ENCODE measurements at places on chromosomes 12 and 14.
A peak's percentile ranks its signal among the peaks of the same experiment; 100 is the strongest.

GRCh38 chr12:114406984-114407841 is 1.3 kb upstream of the TBX5 start:
- no peak for DNase-seq

GRCh38 chr12:132956011-132956788 is at the start of gene ZNF605:
Gene ZNF605 (minus strand): TSS chr12:132956306. CDS start chr12:132945635, 10,671 bp downstream.
- DNase-seq: peak; percentile 10

DNA sequence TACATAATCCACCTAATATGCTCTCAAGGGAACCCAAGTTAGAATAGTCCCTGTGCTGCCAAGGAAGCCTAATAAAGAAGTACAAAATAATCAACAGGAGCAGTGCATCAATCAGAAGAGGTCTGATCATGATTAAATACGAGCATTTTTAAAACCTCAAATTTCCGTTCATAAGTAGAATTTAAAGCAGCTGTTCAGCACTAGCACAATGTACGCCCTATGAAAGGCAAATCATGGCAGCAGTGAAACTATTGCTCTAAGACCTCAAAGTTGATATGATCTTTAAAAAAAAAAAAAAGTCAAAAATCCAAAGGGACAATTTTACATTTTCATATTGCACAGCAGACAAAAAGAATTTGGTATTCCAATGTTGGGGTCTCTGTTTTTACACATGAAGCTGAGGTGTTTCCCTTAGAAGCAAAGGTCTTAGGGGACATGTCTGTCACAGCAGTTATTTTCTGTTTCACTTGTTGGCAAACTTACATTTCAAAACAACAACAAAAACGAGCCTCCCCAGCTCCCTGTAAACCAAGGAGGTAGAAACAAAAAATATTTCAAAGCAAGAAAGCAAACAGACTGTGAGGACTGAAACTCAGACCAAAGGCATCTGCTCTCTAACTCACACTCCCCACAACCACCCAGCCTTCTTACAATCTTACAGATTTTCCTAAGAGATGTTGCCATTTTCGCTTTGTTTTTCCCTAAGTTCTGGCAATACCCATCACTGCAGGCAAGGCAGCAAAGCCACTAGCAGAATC is 28.2 kb downstream of the SOX5 start:
- DNase-seq: no peak

- no peak for DNase-seq
Measured at GRCh38 chr14:80713076-80713850, 228.3 kb downstream of the CEP128 start.

- no peak for DNase-seq
Measured at GRCh38 chr12:106953352-106954250, 2.1 kb upstream of the TMEM263 start.

GRCh38 chr12:46160101-46160980 is 108.5 kb downstream of the SLC38A1 start:
- no peak for DNase-seq

DNA sequence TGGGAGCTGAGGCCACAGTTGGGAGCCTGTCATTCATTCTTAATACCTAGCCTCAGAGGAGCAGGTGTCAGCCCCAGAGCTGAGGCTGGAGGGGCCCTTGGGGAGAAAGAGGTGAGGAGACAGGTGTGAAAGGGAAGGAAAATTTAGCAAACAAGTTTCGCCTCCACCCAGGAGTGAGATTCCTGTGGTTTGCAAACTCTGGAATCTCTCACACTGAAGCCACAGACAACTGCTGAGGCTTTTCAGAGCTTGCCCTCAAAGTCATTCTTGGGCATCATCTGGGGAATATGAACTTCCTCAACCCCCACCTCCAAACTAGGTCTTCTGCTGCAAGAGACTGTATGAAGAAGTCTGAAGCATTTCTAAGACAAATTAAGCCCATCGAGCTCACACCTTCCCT is 589.5 kb upstream of the TBX3 start:
- no peak for DNase-seq

GRCh38 chr14:22955702-22956569 is 954 bp downstream of the HAUS4 start:
- DNase-seq: no peak

GRCh38 chr12:65653946-65654629 is 170.2 kb upstream of the HMGA2 start:
- DNase-seq: no peak

DNA sequence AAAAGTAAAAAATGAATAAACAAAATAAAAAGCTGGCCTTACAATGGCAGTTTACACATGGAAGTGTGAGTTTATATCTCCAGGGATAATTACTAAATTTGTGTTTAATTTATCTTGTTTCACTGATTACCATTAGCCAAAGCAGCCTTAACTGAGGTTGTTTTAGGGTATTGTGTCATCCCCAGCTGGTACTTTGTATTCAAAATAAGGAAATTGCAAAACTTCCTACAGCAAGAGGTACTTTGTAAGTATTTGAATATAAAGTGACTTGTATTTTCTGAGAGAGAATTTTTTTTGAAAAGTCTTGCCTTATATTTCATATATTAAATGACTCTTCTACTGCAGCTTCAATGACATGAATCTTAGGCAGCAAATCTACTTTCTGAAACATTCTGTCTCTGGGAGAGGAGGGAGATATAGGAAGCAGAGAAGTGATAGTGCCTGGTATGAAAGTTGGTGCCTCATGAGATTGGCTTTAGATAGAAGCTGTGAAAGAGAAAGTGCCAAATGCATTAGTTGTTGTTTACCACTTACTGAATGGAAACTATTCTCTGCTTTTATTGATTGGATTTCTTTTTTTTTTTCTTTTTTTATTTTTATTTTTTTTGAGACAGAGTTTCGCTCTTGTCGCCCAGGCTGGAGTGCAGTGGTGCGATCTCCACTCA is 6.7 kb downstream of the FNTB start:
- no peak for DNase-seq

DNA sequence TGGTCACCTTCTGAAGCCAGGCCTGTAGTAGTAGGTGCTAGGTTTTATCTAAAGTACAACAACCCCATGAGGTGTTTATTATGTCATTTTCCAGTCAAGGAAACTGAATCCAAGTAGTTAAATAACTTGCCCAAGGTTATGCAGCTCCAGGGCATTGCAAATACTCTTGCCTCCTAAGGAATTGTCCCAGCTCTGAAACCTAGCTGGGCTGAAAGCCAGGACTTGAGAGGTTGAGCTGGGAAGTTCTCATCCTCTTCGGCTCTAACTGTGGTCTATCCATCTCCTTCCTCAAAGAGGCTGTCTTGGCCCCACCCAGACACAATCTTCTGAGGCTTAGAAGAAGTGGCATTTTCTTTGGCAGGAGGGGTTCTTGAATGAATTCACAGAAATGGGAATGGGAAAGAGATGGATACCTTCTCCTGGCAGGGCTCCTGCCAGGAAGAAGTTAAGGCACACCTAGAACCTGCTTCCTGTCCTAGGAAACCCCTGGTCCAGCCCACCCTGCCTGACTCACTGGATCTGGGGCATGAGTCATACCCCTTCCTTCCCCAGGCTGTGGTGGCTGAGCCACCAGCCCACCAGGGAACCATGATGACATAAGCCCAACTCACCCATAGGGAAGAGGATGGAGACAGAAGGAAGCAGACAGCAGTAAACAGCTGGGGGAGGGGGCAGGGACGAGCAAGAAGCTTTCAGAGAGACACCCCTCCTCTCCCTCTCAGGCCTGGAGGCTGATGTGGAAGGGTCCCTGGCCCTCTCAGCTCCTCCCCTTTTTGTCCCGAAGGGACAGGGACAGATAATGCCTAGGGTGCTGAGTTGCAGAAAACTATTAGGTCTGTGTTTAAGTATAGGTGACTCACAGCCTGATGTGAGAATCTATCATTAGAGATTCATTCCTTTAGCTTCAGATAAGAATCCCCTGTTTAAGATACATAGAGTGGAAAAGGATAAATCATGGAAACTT is 2.1 kb upstream of the PLEK2 start:
- no peak for DNase-seq

- DNase-seq: no peak
Measured at GRCh38 chr14:68246074-68246785, 426.7 kb downstream of the RAD51B start.

DNA sequence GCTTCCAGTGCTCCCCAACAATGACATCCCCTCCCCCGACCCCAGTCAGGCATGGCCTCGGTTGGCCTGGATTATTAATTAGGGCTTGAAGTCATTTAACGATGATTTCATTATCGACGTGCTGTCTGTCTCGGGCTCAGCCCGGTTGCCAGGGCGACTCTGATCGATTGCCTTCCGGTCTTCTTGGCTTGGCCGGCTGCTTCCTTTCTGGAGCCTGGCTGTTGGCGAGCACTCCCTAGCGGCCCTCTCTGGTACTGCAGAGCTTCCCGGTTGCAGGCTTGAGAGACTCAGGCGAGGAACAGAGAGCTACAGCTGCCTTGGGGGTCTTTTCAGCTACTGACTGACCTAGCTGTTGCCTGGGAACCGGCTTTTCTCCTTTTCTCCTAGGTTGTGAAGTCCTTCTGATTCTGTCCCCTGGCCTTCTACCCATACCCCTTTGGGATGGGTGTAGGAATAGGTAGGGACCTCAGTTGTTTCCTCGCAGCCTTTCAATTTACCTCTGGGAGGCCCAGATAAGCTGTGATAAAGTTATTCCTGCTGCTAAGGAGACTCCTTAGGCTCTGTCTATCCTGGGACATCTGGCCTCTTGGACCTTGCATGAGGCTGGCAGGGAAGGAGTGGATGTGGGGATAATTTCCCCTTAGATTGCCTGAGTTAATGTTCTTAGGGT is 5.5 kb upstream of the CISTR start:
- no peak for DNase-seq

- DNase-seq: no peak
Measured at GRCh38 chr12:108235197-108235984, 103.7 kb downstream of the CMKLR1 start.

DNA sequence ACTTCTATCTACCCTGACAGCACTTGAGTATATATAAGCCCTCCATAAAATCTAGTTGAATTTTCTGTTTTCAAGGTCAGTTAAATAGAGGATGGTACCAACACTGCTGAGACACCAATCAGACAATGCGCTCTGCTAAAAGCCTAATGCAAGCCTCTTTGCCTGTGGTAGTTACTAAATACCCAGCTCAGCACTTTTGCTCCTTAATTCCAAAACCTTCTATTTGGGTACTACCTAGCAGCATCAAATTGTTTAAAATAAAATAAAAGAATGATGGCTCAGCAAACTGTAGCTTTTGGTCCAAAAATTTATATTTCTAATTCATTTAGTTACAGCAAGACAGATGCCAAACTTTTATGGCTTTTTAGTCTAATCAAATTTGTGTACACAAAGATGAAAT is 107.9 kb downstream of the IPO8 start:
- no peak for DNase-seq

- DNase-seq: no peak
Measured at GRCh38 chr12:69007855-69008351, 74.9 kb upstream of the CPM start.

- no peak for DNase-seq
Measured at GRCh38 chr12:31531893-31532292, 59.0 kb downstream of the DENND5B start.

DNA sequence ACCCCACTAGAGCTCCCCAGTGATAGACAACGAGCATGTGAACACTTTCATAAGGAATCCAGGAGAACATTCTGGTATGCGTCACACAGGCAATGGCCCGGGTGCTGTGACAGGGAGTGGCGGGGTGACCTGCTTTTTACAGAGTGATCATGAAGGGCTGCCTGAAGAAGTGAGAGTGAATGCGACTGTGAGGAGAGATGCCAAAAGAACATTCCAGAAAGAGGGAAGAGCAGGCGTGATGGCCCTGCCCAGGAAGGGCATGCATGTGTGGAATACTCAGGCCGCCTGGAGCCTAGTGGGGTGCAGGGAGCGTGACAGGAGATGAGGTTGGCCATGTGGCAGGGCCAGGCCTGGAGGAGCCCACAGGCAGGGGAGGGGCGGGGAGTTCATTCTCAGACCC is 53.8 kb downstream of the FZD10 start:
- DNase-seq: no peak

GRCh38 chr12:47014474-47014873 is 64.9 kb upstream of the PCED1B start:
- DNase-seq: no peak

GRCh38 chr14:75128596-75128990 is 1.7 kb upstream of the NEK9 start:
- DNase-seq: no peak

Measured in Panc1 (cell line).